ENCODE measurements at places on chromosomes 6 and 20.

DNA sequence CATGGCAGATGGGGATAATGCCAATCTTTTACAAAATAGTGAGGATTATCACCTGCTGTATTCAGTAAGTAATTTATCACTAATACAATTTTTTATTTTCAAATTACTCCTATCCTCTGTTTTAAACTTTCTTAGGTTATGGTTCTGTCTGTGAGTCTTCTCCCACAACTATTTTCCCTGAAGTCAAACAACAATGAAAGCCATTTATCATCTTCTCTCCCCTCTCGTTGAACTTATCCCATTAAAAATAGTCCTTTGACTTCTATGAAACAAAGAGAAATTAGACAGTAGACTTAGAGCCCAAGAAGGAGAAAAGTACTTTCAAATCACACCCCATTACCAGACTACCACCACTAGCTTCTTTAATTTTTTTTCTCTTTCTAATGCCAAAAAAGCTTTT is 147.7 kb downstream of the SIM1 start:
- no peak for DNase-seq

DNA sequence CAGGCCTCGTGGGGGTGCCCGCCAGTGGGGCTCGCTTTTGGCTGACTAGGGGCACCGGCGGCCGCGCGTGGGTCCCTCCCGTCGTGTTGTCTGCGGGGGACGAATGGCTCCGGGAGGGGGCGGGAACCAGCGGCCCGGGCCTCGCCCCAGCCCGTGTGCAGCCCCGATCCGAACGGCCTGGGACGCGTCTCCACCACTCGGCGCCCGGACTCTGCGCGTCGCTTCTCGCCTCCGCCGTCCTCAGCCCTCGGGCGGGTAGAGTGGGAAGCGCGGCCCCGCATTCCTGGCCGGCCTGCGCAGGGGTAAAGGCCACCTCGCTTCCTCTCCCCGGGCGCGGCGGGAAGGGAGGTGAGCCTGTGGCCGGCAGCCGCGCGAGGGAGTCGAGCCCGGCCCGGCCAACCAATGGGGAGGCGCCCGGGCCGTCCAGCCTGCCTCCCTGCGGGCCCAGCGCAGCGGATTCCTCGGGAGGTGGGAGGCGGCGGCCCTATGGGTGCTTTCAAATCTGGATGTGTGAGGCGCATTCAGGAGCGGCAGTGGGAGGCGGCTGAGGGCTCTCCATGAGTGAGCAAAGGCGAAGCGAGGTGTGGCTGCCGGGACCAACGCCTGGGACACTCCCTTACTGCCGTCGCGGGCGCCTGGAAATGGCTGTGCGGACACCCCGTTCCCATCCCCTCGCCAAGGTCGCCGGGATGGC is 1.1 kb upstream of the ZBTB46 start:
- DNase-seq: no peak

- no peak for DNase-seq
These were observed 24.7 kb upstream of the HIVEP1 start for GRCh38 chr6:11987386-11987785.

- DNase-seq: no peak
These were observed 70.5 kb upstream of the PIM1 start for GRCh38 chr6:37099442-37099841.

Data from T-helper 17 cell (primary cell).